ENCODE measurements at places on chromosomes 11 and 22.

GRCh38 chr11:87300640-87301380 is 263.1 kb downstream of the TMEM135 start:
- no peak for DNase-seq

DNA sequence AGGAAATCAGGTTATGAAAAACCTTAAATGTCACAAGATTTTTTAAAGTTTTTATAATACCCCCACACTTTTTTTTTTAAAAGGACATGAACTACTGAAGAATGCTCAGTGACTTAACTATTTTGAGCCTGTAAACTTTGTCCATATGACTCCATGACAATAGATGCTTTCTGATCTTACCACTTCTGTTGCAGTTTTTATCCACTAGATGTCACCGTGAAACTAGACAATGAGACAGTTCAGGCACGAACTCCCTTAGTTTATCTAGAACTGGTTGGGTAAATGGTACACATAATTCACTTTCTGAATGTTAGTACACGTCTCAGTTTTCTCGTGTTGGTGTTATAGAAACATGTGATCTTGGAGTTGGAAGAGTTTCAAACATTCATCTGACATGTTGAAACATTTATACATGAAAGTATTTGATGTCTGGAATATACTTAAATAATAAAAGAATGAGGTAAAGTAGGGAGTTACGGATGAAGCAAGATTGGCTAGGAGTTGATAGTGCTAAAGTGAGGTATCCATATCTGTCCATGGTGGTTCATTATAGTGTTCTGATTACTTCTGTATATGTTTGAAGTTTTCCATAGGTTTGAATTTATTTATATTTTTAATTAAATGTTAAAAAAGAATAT is 8.1 kb downstream of the CCDC15 start:
- DNase-seq = no peak

DNA sequence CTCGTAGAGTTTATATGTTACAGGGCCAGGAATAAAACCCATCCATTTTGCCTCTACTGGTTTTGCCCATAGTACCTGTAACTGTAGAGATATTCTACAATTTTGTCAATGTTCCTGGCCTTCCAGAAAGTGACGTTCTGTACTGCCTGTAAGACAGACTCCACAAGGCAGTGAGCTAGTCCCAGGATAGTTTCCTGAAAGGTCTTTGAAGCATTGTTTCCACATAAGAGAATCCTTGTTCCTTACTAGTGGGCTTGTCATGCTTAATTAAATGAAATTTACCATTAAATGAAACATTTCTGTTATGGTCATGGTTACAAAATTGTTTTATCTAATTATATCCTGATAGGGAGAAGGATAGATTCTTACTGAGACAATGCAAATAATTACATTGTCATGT is 80.4 kb downstream of the HSD17B12 start:
- no peak for DNase-seq

DNA sequence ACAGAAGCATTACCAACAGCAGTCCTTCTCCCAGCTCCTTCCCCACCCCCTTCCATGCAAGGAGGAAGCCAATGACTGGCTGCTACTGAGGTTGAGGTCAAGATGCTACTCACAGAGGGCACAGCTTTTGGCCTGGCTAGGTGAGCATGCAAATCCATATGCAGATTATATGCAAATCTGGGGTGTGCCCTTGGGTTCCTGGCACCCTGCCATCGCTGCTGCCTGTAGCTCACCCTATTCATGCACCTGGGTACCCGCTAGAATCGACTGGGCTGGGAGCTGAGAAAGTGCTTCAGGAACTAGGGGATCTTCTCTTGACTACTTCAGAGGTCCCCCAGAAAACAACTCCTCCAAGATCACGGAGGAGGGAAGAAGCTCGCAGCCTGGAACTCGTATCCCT is 4.0 kb downstream of the DSCAML1 start:
- no peak for DNase-seq

DNA sequence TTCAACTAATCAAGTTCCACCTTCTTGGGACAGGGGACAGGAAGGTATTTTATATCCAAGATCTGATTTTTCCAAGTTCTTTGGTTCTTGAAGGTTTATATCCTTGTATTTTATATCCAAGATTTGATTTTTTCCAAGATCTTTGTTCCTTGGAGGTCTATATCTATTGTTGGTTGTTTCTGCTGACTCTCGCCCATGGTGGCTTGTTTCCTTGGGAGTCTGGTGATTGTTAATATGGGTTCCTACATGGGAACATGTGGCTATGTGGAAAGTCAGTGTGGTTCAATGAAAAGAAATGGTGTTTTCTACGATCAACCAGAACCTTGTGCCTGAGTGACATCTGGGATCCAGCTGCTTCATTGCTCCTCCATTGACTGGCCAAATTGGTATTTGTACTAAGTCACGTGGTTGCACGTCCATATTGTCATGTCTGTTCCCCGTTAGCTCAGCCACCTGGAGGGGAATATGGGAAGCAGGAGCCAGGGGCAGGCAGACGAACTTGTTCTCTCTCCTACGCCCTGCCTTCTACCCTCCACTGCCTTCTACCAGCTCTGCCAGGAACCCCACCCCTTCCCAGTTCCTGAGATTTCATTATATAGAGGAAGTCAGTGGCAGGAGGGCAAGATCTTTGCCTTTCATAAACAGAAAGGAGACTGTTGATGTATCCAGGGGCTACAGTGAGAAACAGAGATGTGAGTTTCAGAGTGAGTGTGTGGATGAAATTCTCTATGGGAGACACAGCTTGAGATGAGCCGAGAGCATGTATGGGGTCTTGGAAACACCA is 11.1 kb upstream of the CSF2RB start:
- no peak for DNase-seq

- no peak for DNase-seq
Measured at GRCh38 chr11:126101930-126102283, 39.2 kb upstream of the CDON start.

GRCh38 chr11:96061730-96062129 is 137.8 kb upstream of the MTMR2 start:
- DNase-seq = no peak

- DNase-seq = no peak
Measured at GRCh38 chr22:38696606-38697424, 3.9 kb downstream of the JOSD1 start.

DNA sequence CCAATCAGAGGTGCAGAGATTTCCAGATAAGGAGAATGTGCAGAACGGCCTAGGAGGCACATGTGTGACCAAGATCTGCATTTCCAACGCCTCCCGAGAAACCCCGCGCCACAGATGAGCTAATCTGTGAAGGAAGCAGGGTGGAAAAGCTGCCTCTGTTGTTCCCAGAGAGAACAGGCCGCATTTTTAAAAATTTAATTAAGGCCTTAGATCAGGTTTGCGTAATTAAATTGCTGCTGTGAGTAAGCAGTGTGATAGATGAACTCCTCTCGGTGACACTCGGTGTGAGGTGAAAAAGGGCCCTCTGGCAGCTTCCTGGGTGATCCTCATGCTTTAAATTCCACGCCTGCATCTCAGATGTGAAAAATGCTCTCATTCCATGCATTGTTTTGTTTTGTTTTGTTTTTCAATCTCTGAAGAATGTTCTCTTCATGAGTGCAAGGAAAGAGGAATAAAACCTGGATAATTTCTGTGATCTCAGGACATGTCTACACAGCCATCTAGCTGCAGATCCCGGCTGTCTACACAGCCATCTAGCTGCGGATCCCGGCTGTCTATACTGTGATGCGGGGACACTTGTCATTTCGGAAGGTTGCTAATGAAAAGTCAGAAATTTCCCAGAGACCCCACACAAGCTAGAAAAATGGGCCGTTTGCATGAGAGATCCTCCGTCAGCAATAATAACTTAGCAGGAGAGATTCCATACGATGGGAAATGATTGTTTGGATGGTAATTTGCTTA is 1398.9 kb downstream of the BRD1 start:
- no peak for DNase-seq

DNA sequence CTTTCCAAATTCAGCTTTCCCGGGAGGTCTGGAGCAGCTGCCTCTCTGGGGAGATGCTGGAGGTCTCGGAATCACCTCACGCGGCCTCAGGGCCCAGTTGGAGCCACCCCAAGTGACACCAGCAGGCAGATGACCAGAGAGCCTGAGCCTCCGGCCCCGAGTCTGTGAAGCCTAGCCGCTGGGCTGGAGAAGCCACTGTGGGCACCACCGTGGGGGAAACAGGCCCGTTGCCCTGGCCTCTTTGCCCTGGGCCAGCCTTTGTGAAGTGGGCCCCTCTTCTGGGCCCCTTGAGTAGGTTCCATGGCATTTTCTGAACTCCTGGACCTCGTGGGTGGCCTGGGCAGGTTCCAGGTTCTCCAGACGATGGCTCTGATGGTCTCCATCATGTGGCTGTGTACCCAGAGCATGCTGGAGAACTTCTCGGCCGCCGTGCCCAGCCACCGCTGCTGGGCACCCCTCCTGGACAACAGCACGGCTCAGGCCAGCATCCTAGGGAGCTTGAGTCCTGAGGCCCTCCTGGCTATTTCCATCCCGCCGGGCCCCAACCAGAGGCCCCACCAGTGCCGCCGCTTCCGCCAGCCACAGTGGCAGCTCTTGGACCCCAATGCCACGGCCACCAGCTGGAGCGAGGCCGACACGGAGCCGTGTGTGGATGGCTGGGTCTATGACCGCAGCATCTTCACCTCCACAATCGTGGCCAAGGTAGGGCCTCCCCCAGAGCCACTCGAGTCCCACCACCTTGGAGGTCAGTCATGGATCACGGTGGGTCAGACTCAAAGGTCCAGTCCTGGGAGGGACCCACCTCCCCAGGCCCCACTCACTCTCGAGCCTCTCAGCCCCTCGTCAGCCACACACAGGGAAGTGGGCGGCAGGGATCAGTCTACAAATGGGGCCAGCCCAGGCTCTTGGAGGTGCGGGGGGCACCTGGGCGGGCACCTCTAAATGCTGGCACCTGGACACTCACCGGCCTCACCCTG is 525 bp downstream of the SLC22A12 start:
- DNase-seq = no peak

DNA sequence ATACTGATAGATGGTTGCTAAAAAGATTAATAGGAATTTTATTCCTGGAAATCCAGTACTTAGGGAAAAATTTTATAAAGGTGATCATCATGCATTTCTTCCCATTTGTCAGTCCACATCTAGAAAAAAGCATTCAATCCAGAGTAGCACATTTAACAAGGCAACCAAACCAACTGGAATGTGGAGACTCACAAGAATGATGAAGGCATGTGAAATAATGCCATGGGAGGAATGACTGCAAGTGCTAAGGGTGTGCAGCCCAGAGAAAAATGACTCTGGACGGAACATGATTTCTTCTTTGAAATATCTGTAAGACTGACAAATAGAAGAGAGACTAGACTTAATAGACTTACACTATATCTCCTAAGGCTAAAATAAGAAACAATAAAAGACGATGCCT is 33.8 kb downstream of the BLID start:
- no peak for DNase-seq

- DNase-seq = no peak
Measured at GRCh38 chr22:46851311-46851710, 88.9 kb downstream of the TBC1D22A start.

- no peak for DNase-seq
Measured at GRCh38 chr11:75347781-75348566, 3.5 kb downstream of the ARRB1 start.

DNA sequence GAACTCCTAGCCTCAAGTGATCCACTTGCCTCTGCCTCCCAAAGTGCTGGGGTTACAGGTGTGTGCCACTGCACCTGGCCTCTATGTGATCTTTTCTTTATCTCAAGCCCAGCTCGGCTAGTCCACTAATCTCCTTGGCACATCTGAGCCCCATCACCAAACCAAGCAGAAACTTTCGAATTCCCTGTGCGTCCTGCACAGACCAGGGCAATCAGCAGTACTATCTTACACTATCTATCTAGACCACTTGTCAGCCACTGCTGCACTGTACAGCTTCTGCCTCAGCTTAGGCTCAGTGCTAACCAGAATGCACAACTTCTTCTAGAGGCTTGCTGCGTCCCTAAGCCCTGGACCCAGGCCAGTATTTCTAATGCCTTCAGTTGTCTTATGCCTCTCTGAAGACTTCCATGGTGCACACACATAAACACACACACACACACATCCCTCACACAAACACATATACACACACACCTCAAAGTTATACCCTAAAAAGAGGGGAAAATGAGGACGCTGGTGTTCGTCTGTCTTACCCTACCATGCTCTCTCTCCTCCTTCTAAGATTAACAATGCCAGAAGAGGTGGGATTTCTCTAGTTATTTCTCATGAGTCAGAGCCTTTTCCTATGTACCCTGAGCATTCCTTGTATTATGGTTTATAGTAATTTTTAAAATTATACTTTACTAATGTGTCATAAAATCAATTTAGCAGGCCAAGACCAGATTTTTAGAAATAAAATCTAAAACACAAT is 59.3 kb upstream of the FAM181B start:
- no peak for DNase-seq

DNA sequence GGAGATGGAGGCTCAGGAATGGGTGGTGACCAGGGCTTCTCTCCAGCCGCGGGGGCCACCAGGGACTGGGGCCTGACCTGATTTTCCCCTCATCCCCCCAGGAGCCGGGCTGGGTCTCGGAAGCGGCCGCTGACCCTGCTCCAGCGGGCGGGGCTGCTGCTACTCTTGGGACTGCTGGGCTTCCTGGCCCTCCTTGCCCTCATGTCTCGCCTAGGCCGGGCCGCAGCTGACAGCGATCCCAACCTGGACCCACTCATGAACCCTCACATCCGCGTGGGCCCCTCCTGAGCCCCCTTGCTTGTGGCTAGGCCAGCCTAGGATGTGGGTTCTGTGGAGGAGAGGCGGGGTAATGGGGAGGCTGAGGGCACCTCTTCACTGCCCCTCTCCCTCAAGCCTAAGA is 3.8 kb downstream of the ZFPL1 start:
- DNase-seq = no peak

GRCh38 chr22:22692707-22693530 is 48.5 kb downstream of the GGTLC2 start:
- no peak for DNase-seq

- no peak for DNase-seq
Measured at GRCh38 chr11:312092-312816, 1.6 kb upstream of the IFITM1 start.

DNA sequence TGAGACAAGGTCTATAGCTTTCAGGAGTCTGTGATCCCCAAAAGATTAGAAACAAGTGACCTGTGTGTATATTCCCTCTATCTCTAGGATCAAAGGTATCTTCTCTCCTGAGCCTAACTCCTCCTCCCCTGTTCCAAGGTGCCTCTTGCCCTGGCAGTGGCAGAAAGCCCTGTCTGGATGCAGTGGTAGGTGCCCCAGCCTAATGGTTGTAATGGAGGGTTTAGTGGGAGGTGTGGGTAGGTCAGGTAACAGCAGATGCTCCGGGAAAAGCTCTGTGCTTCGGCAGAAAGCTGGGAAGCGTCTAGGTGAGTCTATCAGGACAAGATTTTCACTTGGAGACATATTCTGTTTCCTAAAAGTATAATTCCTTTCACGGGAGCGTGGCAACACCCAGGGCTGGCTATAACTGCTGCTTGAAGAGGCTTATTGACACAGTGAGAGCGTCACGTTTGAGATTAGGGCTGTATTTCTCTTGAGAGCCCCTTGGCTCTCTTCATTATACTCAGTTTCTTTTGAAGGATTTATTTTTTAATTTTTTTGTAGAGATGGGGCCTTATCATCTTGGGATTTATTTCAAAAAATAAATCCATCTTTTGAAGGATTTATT is 49.5 kb downstream of the PRR5L start:
- DNase-seq = no peak
